GM23338 (cell line): ENCODE measurements at places on chromosomes 12 and 14.

DNA sequence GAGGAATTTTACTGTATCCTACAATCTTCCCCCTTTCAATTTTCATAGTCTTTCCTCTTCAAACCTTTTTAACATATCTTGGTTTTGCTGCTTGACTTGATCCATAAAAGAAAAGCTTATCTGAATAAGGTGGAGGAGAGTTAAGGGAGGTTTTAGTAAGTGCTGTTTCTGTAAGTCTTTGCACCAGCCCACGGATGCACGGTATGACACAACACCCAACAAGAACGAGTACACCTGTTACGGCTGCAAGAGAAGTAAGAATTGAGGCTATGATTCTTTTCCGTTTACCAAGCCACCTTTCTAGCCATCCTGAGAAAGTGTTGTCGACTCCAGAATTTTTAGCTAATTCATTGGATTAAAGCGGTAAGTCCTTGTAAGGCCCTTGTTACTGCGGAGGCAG is 26.1 kb upstream of the CPNE8 start:
- DNase-seq, result no peak
- H3K36me3 ChIP-seq, result no peaks in the 10 kb centered on the region

- peaks cover 9% of the 10 kb centered on the region; the same call in 1 of the 2 replicates for H3K4me1 ChIP-seq
- no peaks in the 10 kb centered on the region for H3K36me3 ChIP-seq
- H3K27me3 ChIP-seq, result no peaks in the 10 kb centered on the region
- H3K27ac ChIP-seq, result no peak overlapping the region
These were observed 3.1 kb downstream of the HNF1A start for GRCh38 chr12:120981407-120981941.

GRCh38 chr14:39763402-39763890 is 331.2 kb upstream of the FBXO33 start:
- no peaks in the 10 kb centered on the region for H3K4me1 ChIP-seq
- H3K4me3 ChIP-seq, result no peak overlapping the region
- no peaks in the 10 kb centered on the region for H3K36me3 ChIP-seq
- H3K27ac ChIP-seq, result no peak overlapping the region
- H3K27me3 ChIP-seq, result no peaks in the 10 kb centered on the region

- H3K4me1 ChIP-seq, result no peaks in the 10 kb centered on the region
- DNase-seq, result no peak
- H3K4me3 ChIP-seq, result no peak overlapping the region
These were observed 5.7 kb upstream of the MIA2 start for GRCh38 chr14:39228044-39228443.

DNA sequence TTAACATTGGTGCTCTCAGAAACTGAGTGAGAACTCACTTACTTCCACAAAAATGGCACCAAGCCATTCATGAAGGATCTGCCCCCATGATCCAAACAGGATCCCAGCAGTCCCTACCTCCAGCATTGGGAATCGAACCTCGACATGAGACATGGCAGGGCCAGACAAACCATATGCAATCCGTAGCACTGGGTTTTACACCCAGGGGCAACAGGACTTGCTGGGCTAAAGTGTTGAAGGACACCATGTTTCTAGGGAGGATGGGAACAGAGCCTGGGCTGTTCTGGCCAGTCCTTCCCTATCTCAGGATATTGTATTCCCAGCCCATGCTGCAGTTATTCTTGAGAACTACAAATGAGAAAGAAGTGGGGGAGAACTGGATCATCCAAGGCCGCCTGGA is 36.6 kb downstream of the SERPINA3 start:
- no peak for DNase-seq
- no peak overlapping the region for H3K27ac ChIP-seq
- no peaks in the 10 kb centered on the region for H3K36me3 ChIP-seq
- H3K4me1 ChIP-seq, result no peaks in the 10 kb centered on the region
- no peak overlapping the region for H3K4me3 ChIP-seq

- H3K27me3 ChIP-seq, result no peaks in the 10 kb centered on the region
- H3K27ac ChIP-seq, result no peak overlapping the region
- DNase-seq, result no peak
- no peak overlapping the region for H3K4me3 ChIP-seq
These were observed 47.2 kb downstream of the MAP1LC3B2 start for GRCh38 chr12:116606397-116606796.
